ENCODE measurements at places on chromosomes 12 and 14.

DNA sequence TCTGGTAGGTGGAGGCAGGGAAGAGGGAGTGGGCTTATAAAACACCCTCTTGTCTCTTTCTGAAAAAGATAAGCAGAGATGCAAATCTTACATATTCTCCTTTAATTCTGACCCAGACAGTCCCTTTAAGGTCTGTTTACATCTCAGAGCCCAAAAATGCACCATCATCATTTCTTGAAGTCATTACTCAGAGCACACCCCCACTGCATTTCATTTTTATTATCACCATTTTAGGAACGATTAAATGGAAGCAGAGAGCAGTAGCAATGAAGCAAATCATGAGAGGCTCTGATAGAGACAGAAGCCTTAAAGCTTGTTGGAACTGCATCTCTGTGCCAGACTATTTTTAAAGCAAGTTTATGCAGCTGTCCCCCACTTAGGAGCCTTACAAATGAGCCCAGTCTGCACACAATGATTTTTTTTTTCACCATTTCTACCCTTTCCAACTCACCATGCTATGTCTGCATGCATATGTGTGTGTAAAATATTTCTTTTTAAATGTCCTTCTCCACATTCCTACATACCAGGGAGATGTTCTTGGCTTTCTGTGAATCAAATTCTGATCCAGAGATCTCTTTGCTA is 311.0 kb downstream of the GRIN2B start:
- no peak for DNase-seq

- DNase-seq: no peak
These were observed 821.8 kb upstream of the LRFN5 start for GRCh38 chr14:40784860-40785259.

GRCh38 chr12:64997858-64998257 is 123.2 kb downstream of the WIF1 start:
- DNase-seq: no peak

DNA sequence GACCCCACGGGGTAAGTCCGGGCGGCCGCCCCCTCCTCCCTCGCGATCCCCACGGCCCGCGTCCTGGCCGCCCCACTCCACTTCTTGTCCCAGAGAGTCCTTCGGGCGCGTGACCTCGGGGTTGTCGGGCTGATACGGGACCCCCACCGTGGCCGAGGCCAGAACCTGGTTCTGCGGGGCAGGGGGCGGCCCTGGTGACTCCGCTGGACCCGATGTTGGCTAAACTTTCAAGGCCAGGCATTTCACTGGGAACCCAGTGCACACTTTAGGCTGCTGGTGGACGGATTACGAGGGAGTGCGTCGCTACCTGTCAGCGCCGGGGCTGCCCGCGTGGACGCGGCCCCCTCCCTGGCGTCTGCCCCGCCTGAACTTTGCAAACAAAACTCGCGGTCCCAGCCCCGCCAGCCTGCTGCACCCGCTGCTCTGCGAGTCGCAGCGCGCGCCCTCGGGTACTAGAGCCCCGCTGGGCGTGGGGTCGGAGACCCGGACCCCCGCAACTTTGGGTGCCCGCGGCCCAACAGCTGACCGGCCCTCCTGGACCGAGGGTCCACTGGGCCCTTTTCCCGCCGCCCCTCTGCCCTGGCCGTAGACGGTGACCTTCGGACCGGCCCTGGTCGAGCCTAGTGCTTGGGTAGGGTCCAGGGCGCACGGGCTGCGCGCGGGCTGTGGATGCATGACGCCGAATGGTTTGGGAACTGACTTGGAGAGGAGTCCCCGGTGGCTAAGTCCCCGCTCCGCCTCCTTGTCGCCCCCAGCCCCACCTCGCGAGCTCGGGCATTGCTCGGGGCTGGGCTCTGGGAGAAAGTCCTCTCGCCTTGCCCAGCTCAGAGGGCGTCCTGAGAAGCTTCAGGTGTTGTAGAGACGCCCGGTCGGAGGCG is 624 bp downstream of the RIN3 start:
- DNase-seq: no peak

GRCh38 chr12:99147130-99147529 is 500.4 kb upstream of the GARIN6 start:
- DNase-seq: no peak

- DNase-seq: no peak
These were observed 19.3 kb downstream of the MBIP start for GRCh38 chr14:36301159-36301558.

Data from astrocyte of the cerebellum (primary cell).